AML-193 (cell line): ENCODE measurements at places on chromosomes 6 and 20.

- DNase-seq = no peak
Measured at GRCh38 chr6:141744971-141745370, 387.8 kb upstream of the GJE1 start.

GRCh38 chr6:151205721-151206600 lies 33.8 kb upstream of the AKAP12 start:
- DNase-seq = peak; percentile 35

- DNase-seq = no peak
Measured at GRCh38 chr20:51050531-51051075, 27.7 kb upstream of the KCNG1 start.

DNA sequence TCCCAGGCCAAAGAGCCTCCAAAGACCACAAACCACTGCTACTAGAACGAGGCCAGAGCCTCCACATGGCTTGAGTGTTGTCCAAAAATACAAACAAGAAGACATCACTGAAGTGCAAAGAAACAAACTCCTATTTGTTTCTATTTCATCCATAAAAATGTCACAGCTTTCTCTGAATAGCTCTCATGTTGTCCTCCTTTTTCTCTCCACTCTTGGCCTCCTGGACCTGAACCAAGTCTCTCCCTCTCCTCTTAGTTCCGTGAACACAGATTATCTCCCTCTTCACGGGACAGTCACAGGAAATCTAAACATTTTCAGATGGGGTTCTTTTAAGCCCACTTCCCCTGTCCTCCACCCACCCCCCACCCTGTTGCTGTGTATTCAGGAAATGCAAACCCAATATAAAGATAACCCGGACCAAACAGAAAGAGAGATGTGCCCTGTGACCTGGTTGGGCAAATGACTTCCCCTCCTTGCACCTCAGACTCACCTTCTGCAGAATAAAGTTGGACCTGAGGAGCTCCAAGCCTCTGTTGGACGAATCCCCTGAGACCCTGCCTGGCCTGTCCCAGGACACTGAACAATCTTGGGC lies 75.8 kb upstream of the MRPS10 start:
- no peak for DNase-seq
